ENCODE measurements at places on chromosomes 3 and 15.

GRCh38 chr3:117367861-117368260 lies 658.3 kb downstream of the TUSC7 start:
- no peak for DNase-seq

- DNase-seq: peak; percentile 42
Measured at GRCh38 chr3:66762916-66763693, 235.0 kb upstream of the KBTBD8 start.

- no peak for DNase-seq
Measured at GRCh38 chr3:186189492-186189891, 80.6 kb upstream of the ETV5 start.

DNA sequence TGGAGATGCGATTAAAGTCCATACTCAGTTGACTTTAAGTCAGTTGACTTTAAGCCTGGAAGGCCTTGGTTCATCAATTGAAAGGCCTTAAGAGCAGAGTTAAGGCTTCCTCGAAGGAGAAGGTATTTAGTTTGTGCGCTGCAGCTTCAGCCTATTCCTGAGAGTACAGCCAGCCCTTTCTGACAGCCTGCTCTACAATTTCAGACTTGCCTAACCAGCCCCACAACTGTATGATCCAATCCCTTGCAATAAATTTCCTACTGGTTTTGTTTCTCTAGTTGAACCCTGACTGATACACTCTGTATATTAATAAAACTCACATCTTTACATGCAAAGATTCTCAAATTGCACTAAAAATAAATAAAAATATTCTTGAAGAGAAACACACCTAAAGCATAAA lies 66.1 kb upstream of the RORA start:
- no peak for DNase-seq

DNA sequence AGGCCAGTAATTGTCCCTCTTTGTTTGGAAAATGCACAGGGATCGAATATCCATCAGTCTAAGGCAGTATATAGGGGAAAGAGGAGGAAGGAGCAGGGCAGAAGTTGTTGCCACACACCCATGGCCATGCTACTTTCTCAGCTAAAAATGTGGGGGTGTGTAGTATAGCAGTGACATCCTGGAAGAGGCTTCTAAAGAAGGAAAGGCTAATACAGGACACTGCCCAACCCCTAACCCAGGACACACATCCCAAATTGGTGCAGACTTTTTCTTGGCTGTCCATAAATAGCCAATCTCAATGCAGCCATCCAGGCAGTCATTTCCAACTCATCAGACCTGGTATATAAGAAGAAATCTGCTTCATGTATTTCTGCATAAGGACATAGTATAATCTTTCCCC lies 33.1 kb upstream of the LRRN1 start:
- no peak for DNase-seq

- DNase-seq: no peak
Measured at GRCh38 chr3:159069091-159069490, 267.2 kb downstream of the MFSD1 start.

DNA sequence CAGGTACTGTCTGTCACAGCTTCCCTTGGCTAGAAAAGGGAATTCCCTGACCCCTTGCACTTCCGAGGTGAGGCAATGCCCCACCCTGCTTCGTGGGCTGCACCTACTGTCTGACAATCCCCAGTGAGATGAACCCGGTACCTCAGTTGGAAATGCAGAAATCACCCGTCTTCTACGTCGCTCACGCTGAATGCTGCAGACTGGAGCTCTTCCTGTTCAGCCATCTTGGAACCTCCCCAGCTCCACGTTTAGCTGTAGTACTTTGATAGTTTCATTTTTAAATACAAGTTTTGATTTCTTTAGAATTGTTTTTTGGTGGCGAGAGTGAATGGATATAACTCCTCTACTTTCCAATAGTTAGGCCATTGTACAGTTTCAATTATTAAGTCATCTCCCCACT lies 17.8 kb upstream of the HDGFL3 start:
- DNase-seq: no peak

- no peak for DNase-seq
Measured at GRCh38 chr3:64992530-64993285, 304.9 kb upstream of the ADAMTS9 start.

DNA sequence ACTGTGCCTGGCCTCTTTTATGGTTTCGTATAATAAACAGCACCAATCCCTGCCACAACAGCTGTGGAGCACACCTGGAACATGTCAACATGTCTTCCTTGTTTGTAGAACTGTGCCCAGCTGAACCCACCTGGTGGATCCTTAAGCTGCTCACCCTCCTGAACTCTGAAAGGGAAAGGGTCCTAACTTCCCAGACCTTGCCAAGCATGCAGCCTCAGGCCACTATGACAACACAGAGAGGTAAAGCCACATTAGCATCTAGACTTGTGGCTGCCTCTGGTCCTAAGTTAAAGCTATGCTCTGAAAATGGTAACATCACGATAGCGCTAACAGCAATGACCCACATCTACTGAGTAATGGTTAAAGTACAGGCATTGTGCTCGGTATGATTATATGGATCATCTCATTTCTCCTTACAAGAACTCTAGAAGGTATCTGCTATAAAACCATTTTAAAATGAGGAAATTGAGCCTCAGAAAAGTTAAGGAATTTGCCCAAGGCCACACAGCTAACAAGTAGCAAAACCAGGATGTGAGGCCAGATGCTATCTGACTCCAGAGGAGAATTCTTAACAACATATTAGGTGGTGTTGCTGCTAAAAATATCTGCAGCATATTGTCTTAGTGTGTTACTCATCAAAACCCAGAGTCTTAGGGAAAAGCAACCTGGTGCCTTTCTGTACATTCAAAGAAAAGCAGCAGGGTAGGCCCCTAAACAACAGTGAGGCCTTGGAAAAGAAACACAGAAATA lies 23.1 kb upstream of the HERC1 start:
- DNase-seq: peak; percentile 92

DNA sequence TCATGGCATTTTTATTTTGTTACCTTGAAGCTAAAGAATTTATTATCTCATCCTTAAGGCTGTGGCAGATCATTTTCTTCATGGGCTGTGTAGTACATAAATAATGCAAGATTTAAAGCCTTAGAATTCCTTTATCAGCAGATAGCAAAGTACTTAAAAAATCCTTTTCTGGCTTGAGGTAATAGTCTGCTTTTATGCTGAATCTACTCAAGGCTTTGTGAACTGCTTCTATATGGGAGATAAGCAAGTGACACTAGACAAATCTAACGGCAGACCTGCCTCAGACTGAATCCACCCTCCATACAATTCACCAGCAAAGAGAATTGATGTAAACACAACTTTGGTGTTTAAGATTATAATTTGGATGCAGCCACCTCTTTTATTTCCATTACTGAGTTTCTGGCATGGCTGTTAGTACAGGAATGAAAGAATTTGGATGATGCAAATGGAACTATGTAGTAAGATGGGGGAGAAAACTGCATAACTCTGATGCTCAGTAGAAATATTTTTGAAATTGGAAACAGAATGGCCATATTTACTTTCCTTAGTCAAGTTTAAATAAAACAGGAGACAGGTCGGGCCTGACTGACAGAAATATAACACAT lies 1121.5 kb downstream of the NAALADL2 start:
- peak; percentile 76 for DNase-seq

DNA sequence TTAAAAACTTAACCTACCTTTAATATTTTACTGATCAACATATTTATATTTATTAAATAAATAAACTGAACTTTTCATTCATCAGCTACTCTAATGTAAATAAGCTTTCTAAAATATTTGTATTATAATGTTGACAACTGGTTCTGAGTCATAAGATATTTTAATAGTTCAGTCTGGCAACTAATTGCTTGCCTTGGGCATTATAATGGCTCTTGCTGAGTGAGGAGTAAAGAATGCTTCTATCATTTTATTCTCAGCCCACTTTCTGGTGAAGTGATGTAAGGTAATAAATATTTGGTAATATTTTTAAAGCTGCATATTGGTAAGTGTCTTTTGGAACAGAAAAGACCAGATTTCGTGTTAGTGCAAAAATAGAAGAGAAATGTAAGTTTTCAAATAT lies 81.5 kb downstream of the DIPK2A start:
- DNase-seq: peak; percentile 89

GRCh38 chr3:12062605-12063004 lies 58.4 kb downstream of the SYN2 start:
- no peak for DNase-seq

GRCh38 chr3:195873281-195873887 lies 35.0 kb downstream of the TNK2 start:
- no peak for DNase-seq

- DNase-seq: no peak
Measured at GRCh38 chr3:43728947-43729346, 38.2 kb downstream of the ABHD5 start.

DNA sequence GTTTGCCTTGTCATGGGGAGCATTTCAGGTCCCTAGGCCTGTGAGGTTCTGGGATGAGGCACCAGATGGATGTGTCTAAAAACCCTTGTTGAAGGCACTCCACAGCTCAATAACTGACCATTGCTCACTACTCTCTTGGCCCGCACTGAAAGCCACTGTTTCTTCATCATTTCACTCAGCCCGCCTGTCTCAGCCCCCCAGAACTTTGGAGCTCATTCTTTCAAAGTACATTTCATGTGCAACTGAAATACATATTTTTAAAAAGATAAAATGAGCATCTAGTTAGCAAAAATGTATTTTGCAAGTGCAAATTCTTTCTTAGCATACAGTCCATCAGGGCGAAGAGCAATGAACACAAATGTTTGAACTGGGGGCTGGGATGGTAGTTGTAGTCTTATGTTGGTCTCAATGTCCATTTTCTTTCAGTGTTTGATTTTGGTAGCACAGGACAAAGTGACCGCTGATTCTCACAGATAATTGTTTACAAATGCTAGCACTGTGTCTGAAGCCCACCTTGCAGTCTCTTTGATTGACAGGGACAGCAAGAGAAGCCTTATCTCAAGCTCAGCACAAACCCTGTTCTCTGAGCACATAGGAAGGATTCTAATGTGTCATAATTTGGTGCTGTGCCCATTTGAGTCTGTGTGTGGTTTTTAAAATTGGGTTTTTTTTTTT lies 19.6 kb downstream of the HEMK1 start:
- DNase-seq: peak; percentile 28

- DNase-seq: no peak
Measured at GRCh38 chr15:72486144-72486543, 12.0 kb downstream of the ARIH1 start.

Data from EH (cell line).